ENCODE measurements at places on chromosomes 2 and 18.

GRCh38 chr18:27363872-27364271 is 178.8 kb upstream of the CHST9 start:
- no peak for DNase-seq

- DNase-seq = no peak
These were observed 1569.7 kb upstream of the SLC39A10 start for GRCh38 chr2:194087089-194087958.

DNA sequence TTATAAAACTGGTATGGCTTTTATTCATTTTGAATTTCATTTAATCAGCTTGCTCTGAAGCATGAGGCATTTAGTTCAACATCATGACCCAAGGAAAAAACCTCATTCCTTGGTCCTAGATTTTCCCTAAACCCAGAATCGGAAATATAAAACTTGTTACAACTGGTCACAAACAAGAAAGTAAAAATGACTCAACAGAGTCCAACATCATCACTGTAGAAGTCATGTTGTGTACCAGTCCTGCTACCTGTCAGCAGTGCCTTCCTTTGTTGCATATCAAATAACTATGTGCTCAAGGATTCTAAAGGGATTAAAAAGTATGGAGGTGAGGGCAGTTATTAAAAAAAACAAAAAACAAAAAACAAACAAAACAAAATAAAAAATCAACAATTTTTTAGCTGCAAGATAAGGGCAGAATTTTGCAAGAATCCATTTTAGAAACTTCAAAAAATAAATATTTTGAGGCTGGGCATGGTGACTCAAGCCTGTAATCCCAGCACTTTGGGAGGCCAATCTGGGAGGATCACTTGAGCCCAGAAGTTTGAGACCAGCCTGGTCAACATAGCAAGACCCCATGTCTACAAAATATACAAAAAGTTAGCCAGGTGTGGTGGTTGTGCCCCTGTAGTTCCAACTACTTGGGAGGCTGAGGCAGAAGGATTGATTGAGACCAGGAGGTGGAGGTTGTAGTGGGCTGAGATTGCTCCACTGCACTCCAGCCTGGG is 18.4 kb downstream of the NCKAP1 start:
- DNase-seq = no peak

DNA sequence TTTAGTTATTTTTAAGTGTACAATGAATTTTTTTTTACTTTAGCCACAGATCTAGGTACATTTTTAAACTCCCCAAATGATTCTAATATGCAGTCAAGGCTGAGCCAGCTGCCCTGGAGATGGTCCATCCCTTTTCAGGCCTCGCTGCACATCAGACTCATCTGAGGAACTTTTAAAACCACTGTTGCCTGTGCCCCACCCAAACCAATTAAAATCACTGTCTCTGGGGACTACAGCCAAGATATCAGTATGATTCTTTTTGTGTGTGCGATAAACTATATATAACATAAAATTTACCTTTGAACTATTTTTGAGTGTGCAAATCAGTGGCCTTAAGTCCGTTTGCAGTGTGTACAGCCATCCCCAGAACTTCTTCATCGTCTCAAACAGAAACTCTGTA is 9.1 kb upstream of the MALT1 start:
- no peak for DNase-seq

- no peak for DNase-seq
These were observed 100.1 kb upstream of the APCDD1 start for GRCh38 chr18:10354241-10354811.

DNA sequence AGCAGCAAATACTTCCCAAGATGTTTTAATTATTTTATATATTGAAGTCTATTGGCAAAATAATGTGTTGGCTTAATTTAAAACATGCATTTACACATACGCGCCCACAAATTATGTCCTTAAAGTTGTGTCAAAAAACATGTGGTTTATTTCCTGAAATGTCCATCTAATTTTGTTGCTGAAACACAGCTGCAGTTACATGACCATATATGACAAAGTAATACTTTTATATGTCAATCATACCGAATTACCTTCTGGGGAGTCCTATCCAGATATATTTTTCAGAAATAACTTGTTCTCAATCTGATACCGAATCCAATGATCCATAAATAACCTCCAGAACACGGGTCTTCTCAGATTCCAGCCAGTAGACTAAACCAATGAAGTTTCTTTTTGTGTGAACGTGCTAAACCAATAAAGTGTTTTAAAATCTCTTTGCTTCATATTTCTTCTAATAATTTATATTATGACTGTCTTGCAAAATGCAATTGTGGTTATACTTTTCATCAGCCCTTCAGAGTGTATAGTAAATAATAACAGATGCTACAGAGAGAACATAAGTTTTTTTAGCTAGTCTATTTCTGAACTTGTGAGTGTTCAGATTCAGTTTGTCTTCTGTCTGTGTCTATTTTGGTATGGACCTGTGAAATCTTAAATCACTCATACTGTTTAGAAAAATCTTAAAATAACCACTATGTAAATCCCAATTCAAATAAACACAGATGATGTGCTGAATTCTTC is 2.4 kb downstream of the SCG2 start:
- DNase-seq = no peak

- DNase-seq = peak; percentile 18
These were observed at the start of gene SLC16A14 for GRCh38 chr2:230068651-230069055. Gene SLC16A14 (minus strand): TSS chr2:230068924. CDS start chr2:230059352, 9,572 bp downstream.

DNA sequence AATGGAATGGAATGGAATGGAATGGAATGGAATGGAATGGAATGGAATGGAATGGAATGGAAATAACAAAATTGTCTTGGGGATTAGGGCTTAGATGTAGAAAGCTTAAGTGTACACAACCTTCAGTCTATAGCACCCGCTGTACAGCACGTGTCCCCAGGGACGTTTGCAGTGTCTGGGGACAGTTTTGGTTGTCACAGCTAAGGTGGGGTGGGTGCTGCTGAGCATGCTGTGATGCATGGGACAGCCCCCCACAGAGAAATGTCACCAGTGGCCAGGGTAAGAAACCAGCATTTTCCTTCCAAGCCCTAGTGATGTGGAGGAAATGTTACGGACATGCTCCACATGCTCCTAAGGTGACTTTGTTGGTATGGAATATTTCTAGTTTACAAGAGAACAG is 70.8 kb downstream of the SH3RF3 start:
- no peak for DNase-seq

DNA sequence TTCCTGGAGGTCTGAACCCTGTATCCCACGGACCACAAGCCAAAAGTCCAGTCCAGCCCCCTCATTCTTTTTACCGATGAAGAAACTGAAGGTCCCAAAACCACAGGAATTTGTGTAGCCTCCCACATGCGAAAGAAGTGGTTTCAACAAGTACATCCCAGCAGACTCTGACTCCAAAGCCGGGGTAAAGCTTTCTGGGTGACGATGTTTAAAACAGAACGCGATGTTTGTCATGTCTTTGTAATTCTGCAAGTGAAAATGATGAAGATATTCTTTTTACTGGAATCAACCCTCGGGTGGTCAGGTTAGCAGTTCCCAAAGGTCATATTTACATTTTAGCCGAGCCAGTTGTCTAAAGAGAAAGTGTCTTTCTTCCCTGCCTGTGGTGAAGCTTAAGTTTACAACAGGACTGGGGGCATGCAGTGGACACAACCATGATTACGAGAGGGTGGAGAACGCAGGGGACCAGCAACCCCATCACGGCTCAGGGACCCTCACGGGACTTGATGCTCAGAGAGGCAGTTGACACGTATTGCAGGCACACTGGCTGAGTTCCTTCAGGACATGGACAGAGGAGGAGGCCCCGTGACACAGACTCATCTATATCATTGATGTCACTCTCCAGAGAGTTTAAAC is 17.8 kb upstream of the TMEM131 start:
- DNase-seq = no peak

- no peak for DNase-seq
These were observed 35.1 kb downstream of the CABYR start for GRCh38 chr18:24173997-24174396.

- DNase-seq = no peak
These were observed 578.2 kb downstream of the RIT2 start for GRCh38 chr18:42537291-42537690.

DNA sequence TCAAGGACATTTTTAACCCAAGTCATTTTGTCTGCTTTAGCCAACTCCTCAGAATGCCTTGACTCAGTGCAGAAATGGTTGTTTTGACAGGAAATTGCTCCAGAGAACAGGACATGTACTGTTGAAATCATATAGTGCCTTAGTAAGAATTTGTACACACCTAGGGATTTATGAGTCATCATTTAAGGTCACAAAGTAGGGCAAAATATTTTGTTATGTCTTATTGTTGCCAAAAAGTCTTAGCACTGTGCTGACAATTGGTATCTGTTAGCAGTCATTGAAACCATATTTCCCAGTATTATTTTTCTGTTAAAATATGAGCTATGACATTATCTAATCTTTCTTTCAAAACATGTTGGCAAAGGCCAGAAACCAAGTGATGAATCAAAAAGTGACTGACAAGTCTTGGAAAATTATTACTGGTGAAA is 104.5 kb downstream of the OSBPL6 start:
- DNase-seq = no peak

DNA sequence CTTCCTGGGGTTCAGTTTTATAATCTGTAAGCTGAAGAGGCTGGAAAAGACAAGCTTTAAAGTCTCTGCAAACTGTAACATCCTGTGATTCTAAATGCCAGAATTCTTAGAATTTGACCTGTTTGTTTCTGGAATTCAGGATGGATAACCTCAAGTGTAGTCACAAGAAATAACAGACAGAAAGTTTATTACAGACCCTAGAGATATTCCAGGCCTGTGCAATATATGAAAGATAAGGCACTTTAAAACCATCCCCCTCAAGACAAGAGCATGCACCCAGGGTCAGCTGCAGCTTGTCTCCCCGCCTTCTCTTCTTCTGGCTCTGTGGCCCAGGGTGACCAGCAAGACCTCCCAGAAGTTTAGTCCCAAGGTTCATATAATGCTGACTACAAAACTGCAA is 298.7 kb upstream of the ACVR2A start:
- DNase-seq = no peak

Measured in germinal center (tissue), 1 donor.